ENCODE measurements at places on chromosomes 2 and 18.
A peak's percentile ranks its signal among the peaks of the same experiment; 100 is the strongest.

- peak; percentile 80 for DNase-seq
These were observed at the start of gene MAPRE3 for GRCh38 chr2:26970244-26970927. MAPRE3 (plus strand) TSS chr2:26970637; CDS start chr2:27022219, 51,582 bp downstream.

GRCh38 chr2:48613211-48613610, 4.4 kb upstream of the GTF2A1L start:
- DNase-seq = no peak

- no peak for DNase-seq
These were observed 185.9 kb upstream of the NRP2 start for GRCh38 chr2:205496370-205496769.

DNA sequence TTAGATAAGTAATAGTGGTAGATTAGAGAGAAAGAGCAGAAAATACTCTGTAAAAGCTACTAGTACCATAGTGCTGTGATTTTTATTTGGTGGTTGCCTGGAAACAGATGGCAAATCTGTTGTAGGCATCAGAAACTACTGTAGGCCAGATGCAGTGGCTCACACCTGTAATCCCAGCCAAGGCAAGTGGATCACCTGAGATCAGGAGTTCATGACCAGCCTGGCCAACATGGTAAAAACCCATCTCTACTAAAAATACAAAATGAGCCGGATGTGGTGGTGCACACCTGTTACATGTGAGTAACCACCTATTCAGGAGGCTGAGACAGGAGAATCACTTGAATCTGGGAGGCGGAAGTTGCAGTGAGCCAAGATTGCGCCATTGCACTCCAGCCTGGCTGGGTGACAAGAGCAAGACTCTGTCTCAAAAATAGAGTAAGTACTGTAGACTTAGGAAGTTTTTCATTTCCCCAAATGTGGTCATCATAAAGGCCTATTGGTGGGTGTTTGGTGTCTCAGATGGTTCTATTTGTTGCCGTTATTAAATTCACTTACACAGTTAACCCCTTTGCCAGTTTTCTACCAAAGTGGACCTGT, 79.6 kb downstream of the SPTBN1 start:
- DNase-seq = no peak
